ENCODE measurements at places on chromosomes 7 and 10. TPM values are rescaled to one million over a fixed set of nuclear protein-coding genes. Genes with fewer than 3 reads are reported as not detected.

- DNase-seq = peak; percentile 71
Measured at GRCh38 chr7:32479574-32480200, 10.5 kb downstream of the LSM5 start.

- DNase-seq = no peak
Measured at GRCh38 chr7:83467493-83467892, 181.4 kb downstream of the SEMA3E start.

- no peak for DNase-seq
Measured at GRCh38 chr7:64884085-64884912, 18.8 kb upstream of the ZNF273 start.

DNA sequence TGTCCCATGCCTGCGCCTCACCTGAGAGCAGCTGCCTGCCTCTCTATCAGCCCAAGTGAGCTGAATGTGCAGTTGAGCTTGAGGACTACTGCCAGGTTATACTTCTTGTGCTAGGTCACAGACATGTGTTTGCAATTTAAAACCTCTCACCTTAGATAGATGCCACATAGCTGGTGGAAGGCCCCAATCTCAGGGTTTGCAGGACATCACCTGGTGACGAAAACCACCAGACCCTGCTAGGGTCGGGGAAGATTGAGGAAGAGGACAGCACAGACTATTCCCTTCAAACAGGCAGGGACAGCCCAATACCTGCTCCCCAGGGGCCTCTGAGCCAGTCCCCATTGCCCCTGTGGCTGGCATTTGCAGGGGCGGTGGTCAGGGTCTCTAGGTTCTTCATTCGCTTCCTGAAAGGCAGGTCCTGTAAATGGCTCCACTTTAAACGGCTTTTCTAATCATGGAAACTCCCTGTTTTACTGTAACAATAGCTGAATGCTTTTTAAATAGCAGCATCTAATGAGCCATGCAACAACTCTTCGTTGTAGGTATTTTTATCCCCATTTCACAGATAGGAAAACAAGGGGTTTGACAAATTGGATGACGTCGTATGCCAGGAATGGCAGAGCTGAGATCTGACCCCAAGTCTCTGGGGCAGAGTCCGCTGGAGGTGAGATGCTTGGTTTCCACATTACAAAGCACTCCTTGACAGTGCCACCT is 80.1 kb downstream of the EMX2 start:
- DNase-seq = no peak

GRCh38 chr7:50335795-50336754 is 31.6 kb downstream of the IKZF1 start:
- no peak for DNase-seq

Gene OPN1SW
- 2.2 TPM for polyA plus RNA-seq

- no peak for DNase-seq
Measured at GRCh38 chr7:149884016-149884415, 10.2 kb downstream of the ATP6V0E2 start.

DNA sequence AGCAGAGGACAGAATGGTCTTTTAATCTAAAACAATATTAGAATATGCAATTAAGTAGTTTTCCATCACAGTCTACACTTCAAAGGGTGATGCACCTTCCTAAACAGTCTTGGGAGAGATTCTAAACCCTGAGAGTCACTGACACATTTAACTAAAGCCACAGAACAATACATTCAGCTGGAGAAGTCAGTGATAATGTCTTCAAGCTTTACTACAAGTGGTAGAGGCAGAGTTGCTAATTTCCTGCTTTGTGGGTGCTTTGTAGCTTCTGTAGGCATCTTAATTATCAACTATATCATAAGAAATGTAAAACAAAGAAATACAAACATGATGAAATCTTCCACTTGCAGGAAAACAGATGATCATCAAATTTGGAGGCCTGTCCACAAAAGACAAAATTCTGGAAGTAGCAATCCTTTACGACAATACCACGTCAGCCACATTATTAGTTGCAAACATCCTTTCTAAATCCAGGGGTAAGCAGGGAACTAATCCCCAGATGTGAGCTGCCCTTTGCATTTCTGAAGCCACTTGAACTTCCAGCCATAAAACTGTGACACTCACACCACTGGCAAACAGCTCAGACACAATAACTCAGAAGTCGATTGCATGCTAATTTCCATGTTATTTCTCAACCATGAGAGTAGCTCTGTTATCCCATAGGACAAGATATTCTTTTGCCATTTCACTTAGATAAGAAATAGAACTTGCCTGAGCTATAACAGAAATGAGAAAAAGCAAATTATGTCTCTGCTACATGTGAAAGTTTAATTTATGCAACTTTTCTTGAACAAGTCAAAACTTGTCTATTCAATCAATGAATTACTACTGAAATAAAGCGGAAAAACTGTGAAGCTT is 212.2 kb downstream of the FAM107B start:
- no peak for DNase-seq

Gene IKZF1
- polyA plus RNA-seq = 0.06 TPM

DNA sequence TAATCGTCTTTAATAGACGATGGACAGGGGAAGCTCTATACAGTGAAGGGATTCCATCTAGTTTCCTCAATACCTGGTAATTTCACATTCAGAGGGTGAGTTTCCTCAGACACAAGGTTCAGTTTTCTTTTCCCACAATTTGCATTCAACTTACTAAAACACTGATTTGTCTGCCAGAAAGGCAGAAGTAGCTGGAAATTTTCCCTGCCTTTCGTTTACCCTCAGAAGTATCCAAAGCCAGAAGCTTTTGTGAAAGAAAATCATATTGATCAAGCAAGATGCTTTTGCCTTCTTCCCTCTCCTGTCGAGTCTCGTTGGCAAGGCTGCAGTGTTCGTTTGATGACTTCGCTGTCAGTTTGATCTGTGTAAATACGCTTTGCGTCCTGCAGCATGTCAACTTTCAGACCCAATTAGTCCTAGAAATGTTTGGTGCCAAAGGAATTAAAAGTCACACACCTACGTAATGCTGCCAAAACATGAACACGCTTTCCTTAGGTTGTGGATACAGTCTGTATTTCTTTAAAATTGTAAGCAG is 631.9 kb upstream of the FOXK1 start:
- no peak for DNase-seq

Gene TDRD1
- not detected for polyA plus RNA-seq

Gene MMP21
- polyA plus RNA-seq = not detected

- no peak for DNase-seq
Measured at GRCh38 chr7:83808982-83809381, 160.0 kb upstream of the SEMA3E start.

DNA sequence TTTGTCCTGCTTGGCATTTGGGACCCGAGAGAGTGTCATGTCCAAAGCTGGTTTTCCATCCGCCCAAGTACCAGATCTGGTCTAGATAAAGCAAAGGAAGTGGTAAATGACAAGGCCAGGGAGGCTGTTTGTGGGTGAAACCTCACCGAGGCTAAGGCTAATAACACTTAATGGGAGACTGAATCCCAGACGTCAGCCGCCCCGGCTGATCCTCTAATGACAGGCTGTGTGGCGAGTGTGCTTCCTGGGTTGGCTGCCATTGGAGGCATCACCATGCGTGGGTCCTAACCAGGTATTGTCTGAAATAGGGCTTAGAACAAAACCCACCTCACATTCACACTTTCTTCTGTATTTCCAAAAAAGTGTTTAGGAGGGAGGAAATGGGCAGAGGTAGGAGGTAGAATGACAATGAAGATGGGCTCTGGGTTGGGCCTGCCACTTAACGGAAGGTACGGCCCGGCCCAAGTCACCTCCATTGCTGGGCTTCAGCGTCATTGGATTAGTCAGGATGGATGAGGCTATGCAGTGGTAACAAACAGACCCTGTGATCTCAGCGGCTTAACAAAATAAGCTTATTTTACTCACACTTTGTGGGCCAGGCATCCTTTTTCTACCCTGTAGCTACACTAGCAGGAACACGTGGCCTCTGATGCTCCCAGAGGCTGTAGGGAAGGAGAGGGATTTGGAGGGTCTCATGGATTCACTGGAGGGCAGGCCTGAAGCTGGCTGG is 59.7 kb downstream of the PROSER2 start:
- no peak for DNase-seq

- peak; percentile 10 for DNase-seq
Measured at GRCh38 chr7:35748371-35748770, 52.5 kb upstream of the SEPTIN7 start.

DNA sequence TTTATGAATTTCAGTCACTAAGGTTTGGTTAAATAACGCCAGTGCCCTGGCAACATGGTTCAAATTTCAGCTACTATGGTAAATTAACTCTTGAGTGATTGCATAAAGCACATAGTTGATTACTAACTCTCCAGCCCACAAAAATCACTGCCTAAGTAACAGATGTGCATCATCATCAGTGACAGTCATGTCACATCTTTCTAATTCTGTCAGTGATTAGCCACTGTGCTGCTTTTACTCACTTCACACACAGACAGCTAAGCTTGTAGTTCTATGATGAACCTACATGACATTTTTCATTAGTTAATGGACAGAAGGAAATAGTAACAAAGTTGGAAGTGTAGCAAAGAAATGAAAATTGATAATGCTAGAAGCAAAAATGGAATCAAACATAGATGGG is 108.9 kb downstream of the DNAH11 start:
- DNase-seq = no peak

Gene SLC25A40
- 7.0 TPM for polyA plus RNA-seq

Gene INSIG1
- 34.4 TPM for polyA plus RNA-seq

Gene EEPD1
- 1.6 TPM for polyA plus RNA-seq

Gene CLCN1
- polyA plus RNA-seq = not detected

Gene LRIT1
- not detected for polyA plus RNA-seq

GRCh38 chr10:71337219-71337701 is 18.2 kb downstream of the SLC29A3 start:
- DNase-seq = no peak

GRCh38 chr7:122402235-122402634 is 97.7 kb upstream of the FEZF1 start:
- DNase-seq = no peak

- DNase-seq = no peak
Measured at GRCh38 chr7:21642422-21642821, 99.6 kb downstream of the DNAH11 start.

Gene LRRC4
- polyA plus RNA-seq = not detected
